Activated CD4-positive, alpha-beta T cell treated with anti-CD3 and anti-CD28 coated beads for 4 hours (primary cell): ENCODE measurements at places on chromosomes 2 and 18.

DNA sequence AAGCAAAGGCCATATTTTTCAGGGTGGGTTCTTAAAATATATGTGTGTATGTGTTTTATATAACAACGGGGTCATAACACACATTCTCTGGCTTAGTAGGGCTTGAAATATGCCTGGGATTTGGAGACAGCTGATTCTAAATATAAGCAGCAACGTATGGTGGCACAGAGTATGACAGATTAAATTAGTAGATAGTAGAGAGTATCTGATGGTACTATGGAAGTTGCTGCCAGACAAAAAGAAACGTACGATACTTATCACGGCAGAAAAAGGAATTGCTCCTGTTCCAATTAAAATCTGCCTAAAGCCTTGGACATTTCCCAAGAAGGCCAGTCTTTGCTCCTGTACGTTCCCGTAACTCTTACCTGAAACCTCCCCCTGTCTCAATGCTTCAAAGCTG, 607.9 kb upstream of the ID2 start:
- DNase-seq: no peak

DNA sequence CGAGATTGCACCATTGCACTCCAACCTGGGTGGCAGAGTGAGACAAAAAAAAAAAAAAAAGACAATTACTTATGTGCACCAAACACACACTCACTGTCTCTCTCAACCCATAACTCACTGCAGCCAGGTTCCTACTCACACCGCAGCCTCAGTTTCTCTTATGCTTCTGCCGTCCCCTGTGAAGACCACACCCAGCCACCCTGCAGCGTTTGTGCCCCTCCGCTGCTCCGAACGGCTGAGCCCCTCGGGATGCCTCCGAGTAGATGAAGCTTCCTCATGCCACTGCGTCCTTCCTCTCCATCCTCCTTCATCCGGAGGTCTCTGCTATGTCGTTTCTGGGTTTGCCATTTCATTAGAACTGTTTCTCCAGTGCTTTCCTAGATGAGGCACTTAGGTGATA, 160.1 kb downstream of the TWIST2 start:
- DNase-seq: no peak

DNA sequence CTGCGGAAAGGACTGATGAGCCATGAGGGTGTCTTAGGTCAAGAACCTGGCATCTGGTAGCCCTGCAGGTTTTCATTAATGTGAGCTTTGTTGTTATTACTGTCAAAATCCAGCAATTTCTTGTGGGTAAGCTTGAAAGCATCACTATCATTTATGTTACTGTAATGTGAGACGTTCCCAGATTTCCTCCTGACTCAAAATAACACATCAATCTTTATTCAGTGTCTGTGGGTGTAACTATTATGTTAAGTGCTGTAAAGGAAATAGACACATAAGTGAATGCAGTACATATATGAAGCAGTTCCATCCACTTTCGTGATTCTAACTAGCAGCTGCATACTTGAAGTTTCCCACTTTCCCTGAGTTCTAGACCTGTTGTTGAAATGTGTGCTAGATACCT, 89.8 kb downstream of the FHOD3 start:
- DNase-seq: no peak

DNA sequence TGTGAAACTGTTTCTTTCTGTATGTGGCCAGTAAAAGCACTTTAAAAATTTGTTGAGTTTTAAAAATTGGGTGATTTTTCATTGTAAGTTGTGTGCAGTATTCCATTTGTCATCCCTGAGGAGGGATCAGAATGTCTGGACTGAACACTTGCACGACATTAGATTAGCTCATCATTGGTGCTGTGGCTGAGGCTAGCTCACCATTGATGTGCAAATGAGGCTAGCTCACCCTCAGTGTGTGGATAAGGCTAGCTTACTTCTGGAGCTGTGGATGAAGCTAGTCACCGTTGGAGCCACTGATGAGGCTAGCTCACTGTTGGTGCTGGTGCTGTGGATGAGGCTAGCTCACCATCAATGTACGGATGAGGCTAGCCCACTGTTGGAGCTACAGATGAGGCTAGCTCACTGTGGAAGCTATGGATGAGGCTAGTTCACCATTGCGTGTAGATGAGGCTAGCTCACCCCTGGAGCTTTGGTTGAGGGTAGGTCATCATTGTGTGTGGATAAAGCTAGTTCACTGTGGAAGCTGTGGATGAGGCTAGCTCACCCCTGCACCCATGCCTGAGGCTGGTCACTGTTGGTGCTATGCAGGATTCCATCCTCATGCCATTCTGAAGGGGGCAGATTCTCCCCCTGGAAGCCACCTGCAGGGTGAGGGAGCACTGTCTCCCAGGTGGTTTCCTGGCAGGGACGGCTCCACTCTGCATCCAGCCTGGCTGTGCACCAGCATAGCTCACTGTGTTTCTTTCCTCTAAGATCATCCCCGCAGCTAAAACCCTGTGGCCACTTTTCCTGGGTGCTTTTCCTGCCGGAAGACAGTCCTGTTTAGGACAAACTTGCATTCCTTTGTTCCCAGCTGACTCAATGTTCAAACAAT, 101.1 kb downstream of the TWIST2 start:
- no peak for DNase-seq

DNA sequence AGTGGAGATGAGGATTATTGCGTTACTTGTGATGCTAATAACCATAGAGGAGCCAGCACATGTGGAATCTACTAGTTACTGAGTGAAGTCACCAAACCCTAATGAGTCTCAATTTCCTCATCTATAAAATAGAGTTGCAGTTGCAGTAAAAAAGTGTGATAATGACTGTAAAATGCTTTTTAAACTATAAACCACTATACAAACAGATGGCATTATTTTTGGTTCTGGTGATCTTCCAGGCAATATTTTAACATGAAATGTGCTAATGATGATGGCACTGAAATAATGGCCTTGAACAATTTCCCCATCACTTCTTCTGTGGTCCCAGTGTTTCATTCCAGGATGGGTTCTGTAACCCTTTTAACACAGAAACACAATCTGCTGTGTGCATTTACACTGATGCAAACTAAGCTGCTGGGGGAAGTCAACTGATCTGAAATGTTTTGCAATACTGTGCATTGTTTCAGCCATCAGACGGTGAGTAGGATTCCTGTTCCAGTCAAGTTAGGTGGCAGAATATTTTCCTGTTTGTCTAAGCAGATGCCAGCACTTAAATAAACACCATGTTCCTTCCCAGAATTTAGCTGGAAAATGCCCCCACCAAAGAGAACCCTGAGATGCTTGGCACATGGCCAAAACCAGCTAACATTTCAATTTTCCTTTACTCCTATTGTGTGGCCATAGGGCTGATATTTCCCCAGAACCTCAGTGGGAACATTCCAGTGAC, 52.6 kb downstream of the TACR1 start:
- DNase-seq: no peak

GRCh38 chr2:23107327-23107941, 277.5 kb upstream of the KLHL29 start:
- no peak for DNase-seq

DNA sequence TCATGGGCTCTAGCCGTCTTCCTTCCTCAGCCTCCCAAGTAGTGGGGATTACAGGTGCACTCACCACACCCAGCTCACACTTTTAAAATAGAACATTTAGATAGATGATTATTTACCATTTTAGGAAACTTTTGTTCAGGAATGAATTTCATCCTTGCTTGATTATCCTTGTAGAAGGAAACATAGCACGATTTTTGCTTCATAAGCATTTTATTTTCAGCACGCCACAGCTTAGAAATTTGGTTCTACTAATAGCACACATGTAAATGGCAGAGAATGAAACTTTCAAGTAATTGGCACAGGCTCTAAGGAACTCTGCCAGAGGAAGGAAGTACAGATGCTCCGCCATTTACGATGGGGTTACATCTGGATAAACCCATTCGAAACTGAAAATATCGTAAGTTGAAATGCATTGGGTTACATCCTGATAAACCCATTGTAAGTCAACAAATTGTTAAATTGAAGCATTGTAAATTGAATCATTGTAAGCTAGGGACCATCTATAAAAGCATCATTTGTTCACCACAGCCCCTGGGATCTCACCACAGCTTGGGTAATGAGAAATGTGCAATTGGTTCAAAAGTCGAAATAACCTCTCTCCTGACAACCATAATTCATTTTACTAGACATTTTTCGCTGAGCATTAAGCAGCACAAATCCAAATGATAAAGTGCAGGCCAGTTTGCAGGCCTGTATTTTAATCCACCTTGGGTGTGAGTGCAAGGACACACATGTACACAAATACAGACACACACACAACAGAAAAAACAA, 33.2 kb downstream of the FRZB start:
- no peak for DNase-seq

GRCh38 chr2:204321027-204321800, 224.1 kb upstream of the PARD3B start:
- no peak for DNase-seq

- DNase-seq: no peak
Observed at GRCh38 chr2:63484901-63485300, 103.4 kb downstream of the WDPCP start.

GRCh38 chr2:54546518-54546917, 90.4 kb downstream of the SPTBN1 start:
- DNase-seq: no peak

GRCh38 chr2:20536619-20537422, 89.9 kb downstream of the RHOB start:
- DNase-seq: no peak

- DNase-seq: no peak
Observed at GRCh38 chr2:231321021-231321420, 74.5 kb upstream of the B3GNT7 start.

GRCh38 chr2:231691251-231691772, 17.0 kb upstream of the PTMA start:
- no peak for DNase-seq

- DNase-seq: no peak
Observed at GRCh38 chr2:104562537-104562936, 291.4 kb upstream of the POU3F3 start.

- no peak for DNase-seq
Observed at GRCh38 chr2:54267577-54267976, 11.5 kb upstream of the TSPYL6 start.

- no peak for DNase-seq
Observed at GRCh38 chr2:238941262-238941792, 93.4 kb downstream of the TWIST2 start.

DNA sequence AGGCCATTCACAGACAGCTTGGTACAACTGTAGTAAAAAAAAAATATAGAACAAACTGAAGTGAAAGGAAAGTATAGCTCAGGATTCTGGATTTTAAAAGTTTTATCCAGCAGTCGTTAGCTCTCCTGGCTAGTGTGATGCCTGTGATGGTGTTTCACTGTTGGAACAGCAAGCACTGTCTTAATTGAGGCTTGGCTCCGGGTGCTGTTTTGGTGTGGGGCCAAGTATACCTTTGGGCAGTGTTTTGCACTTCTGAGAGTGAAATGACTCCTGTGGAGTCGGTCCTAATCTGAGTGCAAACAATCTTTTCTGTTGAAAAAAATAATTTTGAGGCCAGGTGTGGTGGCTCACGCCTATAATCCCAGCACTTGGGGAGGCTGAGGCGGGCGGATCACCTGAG, 28.7 kb upstream of the RAB1A start:
- no peak for DNase-seq

DNA sequence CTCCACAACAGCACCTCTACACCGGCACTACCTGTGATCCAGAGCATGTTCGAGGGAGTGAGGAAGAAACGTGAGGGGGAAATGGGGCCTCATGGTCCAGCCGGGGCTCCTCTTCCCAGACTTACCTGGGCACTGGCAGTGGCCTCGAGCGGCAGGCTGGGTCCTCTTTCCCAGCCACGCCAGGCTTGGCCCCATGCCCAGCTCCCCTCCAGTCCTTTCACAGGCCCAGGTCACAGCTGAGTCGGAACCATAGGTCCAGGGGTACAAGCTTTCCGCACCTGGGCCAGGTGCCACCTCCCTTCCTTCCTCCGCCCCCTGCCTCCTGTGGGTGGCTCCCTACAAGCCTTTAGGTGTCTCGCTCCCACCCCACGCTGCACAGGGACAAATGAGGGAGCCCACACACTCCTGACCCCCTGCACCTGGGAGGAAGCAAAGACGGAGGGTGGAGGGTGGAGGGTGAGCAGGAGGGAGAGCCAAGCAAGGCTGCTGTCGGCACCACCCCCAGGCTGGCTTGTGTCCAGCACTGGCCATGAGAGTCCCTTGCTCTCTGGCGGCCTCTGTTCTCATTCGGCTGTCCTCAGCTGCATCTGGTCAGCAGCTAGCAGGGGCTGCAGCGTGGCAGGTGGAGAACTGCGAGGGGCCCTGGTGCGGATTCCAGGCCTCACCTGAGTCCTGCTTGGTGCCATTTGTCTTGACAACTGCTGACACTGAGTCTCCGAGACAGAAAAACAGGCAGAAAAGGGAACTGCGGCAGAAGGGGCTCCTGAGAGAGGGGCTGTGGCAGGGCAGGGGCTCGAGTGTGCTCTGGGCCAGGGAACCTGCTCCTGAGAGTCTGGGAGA, 26.8 kb downstream of the ADRA2B start:
- DNase-seq: no peak

- DNase-seq: no peak
Observed at GRCh38 chr2:72555943-72556342, 269.9 kb downstream of the EXOC6B start.

GRCh38 chr2:178632729-178633128, 152.5 kb downstream of the PLEKHA3 start:
- DNase-seq: no peak
